NCI-H1092 treated with DMSO at 0.1 percent for 48 hours (cell line): ENCODE measurements at places on chromosomes 1 and 21.

DNA sequence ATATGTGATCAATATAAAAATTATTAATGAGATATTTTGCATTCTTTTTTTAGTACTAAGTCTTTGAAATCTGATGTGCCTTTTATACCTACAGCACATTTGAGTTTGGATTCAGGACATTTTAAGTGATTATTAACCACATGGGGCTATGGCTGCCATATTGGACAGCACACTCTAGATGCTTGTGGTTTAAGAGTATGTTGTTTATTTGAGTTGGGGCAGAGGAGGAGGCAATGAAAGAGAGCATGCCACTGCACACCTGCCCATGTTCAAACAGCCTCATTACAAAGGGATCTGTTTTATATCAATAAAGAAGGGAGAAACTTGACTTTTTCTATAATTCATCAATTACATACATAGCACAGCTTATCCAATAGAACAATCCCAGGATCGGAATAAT lies 99.4 kb upstream of the EDEM3 start:
- no peak for DNase-seq

- DNase-seq, result no peak
These were observed 655.4 kb downstream of the LTN1 start for GRCh38 chr21:28337315-28337714.

GRCh38 chr1:230868736-230869385 lies 540 bp upstream of the C1orf198 start:
- peak; percentile 80 for DNase-seq

- peak; percentile 65 for DNase-seq
These were observed 36.2 kb downstream of the CACHD1 start for GRCh38 chr1:64505944-64506655.

- no peak for DNase-seq
These were observed 15.2 kb downstream of the NR5A2 start for GRCh38 chr1:200042552-200043335.

DNA sequence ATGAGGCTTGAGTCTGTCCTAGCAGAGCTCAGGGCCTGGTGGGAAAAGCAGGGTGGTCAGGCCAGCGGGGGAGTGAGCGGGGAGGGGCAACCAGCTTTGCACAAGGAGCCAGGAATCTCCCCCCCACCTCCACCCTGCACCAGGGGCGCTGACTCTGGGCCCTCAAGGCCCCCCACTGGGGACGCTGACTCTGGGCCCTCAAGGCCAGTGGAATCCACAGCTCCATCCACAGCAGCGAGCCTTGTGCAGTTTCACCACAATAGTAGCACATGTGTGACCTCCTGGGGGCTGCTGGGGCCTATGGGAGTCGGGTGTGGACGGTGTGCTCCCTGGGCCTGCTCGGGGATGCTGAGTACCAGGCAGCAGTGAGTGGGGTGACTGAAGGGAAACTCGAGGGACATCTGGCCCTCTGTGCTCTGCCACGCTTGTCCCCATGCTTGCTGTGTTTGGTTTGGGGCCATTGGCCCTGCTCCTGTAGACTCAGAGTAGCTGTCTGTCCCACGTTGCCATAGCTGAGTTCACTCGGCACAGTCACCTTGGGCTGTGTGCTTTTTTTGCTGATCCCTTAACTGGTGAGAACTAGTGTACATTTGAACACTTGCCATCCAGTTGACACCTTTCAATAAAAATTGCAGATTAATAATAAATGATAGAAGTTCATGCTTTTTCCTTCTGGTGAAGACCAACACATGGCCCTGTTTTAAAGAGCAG lies 89.2 kb downstream of the ADARB1 start:
- DNase-seq, result no peak

- peak; percentile 78 for DNase-seq
These were observed 276.7 kb downstream of the PCP4 start for GRCh38 chr21:40143822-40144525.

GRCh38 chr21:32044205-32045180 lies 171.7 kb downstream of the HUNK start:
- no peak for DNase-seq

- no peak for DNase-seq
These were observed 81.5 kb downstream of the SCMH1 start for GRCh38 chr1:41160498-41161110.

DNA sequence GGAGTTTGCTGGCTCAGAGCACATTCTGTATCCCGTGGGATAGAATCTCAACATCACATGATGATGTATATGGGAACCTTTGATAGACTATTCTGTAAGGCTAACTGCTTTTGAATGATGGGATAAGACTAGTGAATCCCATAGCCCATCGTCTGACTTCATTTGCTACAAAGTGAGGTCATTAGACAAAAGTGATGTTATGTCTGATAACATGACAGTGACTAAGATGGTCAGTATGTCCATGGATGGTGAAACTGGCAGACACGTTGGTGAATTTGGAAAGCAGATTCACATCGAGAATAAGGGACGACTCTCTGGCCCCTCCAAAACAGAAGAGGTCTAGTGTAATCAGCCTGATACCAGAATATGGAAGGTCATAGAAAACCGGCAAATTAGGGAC lies 108.4 kb downstream of the HHAT start:
- no peak for DNase-seq

- DNase-seq, result no peak
These were observed 127.5 kb downstream of the RNF220 start for GRCh38 chr1:44532567-44532944.

GRCh38 chr1:64854674-64855073 lies 109.8 kb downstream of the RAVER2 start:
- DNase-seq, result no peak

- peak; percentile 83 for DNase-seq
These were observed 83.6 kb downstream of the CLIC4 start for GRCh38 chr1:24828887-24829192.

DNA sequence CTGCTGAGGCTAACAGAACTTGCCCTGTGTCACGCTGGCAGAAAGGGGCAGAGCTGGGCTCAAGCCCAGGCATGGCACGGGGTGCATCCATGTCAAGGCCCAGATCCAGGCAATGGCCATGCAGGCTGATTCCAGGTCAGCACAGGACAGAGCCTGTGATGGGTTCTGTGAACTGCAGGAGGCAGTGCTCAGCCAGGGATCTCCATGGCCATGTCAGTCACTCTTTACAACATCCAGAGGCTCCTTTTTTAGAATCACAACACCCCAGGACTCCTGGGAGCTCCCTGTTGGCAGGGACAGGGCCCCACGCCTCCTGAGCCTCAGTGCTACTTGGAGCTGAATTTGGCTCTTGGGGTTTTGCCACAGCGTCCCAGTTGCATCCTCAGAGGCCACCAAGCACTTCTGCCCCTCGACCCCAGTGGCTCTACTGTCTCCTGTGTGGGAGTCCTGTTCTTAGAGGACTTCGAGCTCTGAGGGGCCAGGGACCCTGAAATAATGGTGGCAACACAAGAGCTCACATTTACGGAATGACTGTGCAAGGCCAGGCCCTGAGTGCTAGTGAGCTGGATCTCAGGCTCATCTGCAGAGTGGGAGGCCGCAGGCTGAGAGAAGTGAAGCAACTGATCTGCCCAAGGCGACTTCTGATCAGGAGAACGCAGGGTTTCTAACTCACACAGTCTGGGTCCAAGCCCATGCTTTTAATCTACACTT lies 211.5 kb downstream of the TRABD2B start:
- no peak for DNase-seq

GRCh38 chr1:31785020-31785946 lies 21.1 kb upstream of the ADGRB2 start:
- peak; percentile 19 for DNase-seq

DNA sequence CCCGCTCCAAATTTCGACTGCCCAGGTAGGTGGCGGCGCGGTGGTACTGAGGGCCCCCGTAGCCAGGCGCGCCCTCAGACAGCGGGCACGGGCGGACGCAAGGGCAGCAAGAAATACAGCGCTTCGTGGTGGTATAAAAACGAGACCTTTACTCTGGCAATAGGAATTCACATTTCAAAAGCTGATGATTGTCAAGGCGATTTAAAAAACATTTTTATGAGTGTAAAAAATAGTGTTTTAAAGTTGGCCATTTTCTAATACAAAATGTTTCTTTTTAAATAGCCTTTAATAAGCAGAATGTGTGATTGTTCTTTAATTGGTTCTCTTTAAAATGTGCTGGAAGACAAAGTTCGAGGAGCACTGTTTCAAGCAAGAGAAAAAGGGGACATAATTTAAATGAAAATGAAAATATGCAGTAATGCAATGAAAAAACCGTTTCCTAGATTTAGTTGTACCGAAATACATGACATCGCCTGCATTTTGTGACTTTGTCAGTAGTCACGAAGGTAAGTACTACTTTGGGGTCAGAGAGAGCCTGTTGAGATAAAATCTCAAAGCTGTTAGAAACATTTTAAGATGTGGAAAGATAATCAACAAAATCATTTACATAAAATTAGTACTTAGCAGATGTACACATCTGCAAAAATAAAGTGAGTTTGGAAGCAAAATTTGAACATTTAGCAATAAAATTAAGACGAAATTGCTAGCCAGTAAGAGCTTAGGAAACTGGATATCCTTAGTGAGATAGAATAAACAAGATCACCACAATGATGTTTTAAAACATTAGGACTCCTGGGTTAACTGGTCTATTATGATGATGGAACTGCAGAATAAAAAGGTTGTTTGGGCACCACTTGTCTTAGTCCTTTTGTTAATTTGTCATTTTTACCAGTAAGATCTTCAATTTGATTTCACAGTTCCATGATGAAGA lies 1.1 kb upstream of the PSMG1 start:
- peak; percentile 65 for DNase-seq

DNA sequence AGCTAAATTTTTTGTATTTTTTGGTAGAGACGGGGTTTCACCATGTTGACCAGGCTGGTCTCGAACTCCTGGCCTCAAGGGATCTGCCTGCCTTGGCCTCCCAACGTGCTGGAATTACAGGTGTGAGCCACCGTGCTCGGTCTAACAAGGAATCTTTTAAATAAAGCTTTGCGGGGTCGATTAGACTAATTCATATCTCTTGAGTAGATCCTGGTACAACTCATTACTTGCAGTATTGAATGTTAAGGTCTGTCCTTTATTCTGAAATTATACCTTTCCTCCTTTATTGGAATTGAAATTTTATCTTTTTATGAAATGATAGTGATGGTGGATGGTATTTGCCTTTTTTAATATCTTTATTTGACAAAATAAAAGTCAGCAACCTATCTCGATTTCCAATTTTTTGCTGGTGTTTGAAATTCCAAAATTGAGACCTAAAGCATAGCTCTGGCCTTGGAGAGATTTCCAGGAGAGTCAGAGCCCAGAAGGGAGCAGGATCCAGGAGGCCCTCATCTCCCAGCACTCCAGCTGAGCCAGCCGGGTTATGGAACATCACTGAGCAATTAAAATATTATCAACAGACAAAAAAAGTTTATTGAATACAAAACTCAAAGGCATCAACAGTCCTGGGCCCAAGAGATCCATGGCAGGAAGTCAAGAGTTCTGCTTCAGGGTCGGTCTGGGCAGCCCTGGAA lies 4.7 kb downstream of the S100A2 start:
- no peak for DNase-seq

DNA sequence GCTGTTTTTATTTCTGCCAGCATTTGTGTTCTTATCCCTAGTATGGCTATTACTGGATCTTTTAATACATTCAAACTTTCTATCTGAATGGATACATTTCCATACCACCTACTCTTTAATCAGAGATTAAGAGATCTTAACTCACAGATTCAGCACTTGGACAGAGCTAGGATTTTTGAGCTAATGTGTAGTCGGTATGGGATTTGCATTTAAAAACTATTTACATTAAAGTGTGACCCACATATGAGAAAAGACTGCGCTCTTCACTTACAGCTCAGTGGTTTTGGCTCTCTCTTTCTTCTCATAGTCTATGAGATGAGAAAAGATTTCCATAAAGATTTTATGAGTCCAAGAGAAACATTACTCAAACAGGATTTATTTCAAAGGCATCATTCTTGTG lies 16.4 kb downstream of the HMGB4 start:
- no peak for DNase-seq

DNA sequence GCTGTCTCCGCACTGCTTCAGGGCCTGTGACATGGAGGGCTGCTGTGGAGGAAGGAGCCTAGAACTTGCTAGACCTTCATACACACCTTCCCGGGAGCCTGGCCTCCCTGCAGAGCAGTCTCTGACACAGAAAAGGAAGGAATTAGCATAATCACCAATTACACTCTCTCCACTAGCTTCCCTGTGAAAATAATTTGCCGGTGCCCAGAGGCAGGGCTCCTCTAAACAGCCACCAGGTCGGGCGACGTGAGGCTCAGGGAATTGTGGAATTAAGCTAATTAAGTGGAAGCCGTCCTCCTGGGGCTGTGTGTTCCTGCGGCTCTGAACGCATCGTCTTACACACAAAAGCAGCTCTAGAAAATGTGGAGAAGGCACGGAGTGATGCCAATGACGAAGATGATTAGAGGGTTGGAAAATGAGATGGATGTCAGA lies 82.6 kb downstream of the NENF start:
- no peak for DNase-seq

DNA sequence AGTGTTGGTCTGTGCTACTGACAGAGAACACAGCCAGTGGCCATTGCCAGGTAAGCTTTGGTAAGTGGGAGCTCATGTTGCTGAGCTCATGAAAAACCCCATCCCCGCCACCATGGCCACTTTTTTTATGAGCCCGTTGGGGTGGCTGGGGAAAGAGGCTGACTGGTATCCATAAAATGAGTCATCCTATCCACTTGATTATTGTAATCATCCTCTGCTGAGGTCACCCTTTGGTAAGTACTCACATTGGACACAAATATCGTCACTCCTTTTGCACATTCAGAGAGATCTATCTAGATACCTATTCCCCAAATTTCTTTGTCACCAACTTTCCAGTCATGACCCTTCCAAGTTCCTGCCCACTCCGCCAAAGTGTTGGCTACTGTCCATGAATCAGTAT lies 22.0 kb downstream of the SLAMF7 start:
- no peak for DNase-seq

- no peak for DNase-seq
These were observed 12.6 kb downstream of the DAB1 start for GRCh38 chr1:57411262-57411661.

- peak; percentile 63 for DNase-seq
These were observed 421.6 kb upstream of the PBX1 start for GRCh38 chr1:164137273-164137925.

DNA sequence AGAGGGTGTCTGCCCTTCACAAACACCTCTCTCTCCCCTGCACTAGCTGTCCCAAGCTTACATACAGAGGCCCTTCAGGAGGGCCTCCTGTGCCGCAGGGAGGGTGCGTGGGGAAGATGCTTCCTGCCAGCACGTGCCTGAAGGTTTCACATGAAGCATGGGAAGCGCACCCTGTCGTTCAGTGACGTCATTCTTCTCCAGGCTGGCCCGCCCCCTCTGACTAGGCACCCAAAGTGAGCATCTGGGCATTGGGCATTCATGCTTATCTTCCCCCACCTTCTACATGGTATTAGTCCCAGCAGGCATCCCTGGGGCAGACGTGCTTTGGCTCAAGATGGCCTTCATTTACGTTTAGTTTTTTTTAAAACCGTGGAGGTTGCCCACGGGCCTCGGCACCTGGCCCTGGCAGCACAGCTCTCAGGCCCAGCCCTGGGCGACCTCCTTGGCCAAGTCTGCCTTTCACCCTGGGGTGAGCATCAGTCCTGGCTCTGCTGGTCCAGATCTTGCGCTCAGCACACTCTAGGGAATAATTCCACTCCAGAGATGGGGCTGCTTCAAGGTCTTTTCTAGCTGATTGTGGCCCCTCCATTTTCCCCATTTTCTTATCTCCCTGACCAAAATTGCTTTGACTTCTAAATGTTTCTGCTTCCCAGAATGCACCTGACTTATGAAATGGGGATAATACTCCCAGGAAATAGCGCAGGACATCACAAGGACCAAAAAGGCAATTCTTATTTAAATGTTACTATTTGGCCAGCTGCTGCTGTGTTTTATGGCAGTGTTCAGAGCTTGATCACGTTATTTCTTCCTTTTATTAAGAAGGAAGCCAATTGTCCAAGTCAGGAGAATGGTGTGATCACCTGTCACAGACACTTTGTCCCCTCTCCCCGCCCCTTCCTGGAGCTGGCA lies 6.1 kb downstream of the NPPA start:
- peak; percentile 56 for DNase-seq
